Astrocyte of the spinal cord (primary cell): ENCODE measurements at places on chromosomes 4 and X.

DNA sequence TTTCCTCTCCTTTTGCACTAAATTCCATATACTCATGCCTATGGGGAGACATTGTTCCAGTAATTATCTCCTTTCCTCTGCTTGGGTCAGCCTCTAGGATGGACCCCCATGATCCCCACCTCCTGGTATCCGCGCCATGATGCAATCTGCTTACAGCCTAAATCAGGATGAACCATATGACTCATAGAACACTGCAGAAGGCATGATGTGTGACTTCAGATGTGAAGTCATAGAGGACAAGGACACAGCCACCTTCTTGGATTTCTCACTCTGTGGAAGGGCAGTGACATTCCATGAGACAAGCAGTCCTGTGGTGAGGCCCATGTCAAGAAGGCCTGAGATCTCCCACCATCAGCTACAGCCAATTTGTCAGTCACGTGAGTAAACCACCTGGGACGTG lies 9.0 kb upstream of the TMEM144 start:
- no peak for DNase-seq

GRCh38 chr4:137524725-137525369 lies 7.4 kb downstream of the PCDH18 start:
- peak; percentile 33 for DNase-seq

- DNase-seq: no peak
These were observed 65.5 kb downstream of the WFS1 start for GRCh38 chr4:6335040-6335590.

DNA sequence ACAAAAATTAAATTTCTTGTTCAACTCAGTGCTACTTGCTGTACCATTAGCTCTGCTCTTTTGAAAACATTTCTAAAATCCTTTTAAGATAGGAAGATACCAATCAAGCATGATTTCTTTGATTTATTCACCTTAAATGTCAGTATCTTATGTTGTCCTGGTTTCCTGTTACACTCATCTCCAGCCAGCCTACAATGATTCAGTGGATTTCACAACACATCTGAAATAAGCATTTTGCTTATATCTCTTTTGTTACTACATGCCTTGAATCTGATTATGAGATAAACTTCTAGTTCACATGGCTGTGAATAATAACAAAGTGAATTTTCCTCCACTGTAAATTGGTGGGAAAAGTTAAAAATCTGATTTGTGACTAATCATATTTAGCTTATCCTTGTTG lies 112.5 kb upstream of the BMP3 start:
- no peak for DNase-seq

GRCh38 chrX:145821898-145822571 lies 4.4 kb downstream of the SLITRK2 start:
- DNase-seq: no peak

DNA sequence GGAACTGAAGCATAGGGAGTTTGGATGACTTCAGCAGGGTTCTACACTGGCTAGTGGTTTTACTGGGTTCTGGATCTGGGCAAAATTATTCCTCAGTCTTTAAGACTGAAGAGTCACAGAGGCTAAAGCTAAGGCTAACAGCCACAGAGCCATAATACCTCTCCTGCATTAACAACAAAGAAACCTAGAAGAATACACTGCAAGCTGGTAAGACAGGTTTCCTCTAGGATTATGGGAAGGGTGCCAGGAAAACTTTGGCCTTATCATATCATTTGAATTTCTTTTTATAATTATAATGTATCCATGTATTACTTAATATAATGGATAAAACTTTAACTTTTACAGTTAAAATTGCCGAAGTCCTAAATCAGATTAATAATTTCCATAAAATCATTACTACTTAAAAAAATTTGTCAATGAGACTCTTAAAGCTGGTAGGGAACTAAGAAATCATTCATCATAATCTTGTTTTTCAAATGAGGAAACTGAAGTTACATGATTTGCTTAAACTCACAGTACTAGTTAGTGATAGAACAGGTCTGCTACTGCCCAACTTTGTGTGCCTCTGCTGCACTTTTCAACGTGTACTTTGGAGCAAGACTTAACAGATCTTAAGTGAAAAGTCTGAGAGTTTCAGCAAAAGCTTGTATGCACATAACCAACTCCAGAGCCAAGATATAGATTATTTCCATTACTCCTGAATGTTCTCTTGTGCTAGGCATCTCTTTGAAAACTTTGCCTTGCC lies 24.2 kb upstream of the PGRMC2 start:
- DNase-seq: no peak

GRCh38 chr4:157713342-157713741 lies 459.5 kb downstream of the GASK1B start:
- DNase-seq: no peak

GRCh38 chrX:27445438-27445837 lies 17.7 kb downstream of the PPP4R3C start:
- DNase-seq: no peak

DNA sequence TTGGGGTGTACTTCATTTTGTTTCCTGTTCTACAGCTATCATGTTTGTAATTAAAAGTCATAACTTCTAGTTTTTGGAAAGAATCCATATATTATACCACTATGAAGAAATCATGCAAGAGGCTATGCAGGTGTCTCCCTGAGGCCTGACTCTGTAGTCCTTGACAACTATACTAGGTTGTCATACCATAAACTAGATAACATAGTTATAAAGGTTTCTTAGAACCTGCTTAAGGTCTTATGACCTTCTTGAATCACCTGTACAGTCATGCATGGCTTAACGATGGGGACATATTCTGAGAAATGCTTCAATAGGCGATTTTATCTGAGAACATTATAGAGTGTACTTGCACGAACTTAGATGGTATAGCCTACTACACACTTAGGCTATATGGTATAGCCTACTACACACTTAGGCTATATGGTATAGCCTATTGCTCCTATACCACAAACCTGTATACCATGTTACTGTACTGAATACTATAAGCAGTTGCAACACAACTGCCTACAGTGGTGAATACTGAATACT lies 3.3 kb downstream of the PWWP3B start:
- DNase-seq: no peak

DNA sequence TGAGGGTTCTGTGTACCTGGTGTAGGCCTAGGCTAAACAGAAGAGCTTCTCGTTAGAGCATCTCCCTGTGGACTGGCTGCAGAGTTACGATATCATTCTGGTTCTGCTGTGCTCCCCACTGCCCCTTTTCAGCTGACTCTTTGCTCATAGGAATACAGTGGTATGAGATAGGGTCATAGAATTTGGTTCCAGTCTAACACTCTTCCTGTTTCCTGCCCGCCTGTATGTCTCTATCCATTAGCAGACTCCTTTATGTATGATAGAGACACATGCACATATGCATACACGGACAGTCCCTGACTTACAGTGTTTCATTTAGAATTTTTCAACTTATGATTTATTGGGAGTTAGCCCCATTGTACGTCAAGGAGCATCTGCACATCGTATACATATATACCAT lies 15.3 kb downstream of the RNF4 start:
- no peak for DNase-seq

DNA sequence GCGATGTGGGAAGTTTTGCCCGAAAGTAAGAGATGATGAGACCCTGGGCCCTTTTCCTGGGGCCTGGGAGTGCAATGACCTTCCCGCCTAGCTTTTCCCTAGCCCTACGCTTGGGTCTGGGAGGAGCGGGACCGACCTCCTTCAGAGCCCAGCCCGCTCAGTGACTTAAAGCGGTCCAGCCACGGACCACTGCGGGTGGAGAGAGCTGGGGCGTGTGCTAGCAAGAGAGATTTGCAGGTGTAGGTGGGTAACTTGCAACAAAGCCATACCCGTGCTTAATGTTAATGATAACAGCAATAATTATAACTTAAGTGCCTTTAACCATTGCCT lies 503 bp upstream of the PDE5A start:
- no peak for DNase-seq

DNA sequence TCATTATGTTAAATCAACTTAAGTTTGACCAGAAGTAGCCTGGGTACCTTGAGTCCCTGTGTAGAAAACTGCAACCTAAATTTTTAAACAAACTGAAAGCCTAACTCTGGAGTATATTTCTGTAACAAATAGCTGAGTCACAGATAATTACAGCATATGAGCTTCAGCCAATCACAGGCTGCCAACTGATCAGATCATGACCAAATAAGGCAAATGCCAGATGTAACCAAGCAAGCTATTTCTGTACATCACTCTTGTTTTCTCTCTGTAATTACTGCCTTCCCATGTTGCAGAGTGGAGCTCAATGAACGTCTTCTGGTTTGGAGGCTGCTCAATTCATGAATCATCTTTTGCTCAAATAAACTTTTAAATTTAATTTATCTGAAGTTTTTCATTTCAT lies 980.9 kb upstream of the DIAPH2 start:
- peak; percentile 15 for DNase-seq

DNA sequence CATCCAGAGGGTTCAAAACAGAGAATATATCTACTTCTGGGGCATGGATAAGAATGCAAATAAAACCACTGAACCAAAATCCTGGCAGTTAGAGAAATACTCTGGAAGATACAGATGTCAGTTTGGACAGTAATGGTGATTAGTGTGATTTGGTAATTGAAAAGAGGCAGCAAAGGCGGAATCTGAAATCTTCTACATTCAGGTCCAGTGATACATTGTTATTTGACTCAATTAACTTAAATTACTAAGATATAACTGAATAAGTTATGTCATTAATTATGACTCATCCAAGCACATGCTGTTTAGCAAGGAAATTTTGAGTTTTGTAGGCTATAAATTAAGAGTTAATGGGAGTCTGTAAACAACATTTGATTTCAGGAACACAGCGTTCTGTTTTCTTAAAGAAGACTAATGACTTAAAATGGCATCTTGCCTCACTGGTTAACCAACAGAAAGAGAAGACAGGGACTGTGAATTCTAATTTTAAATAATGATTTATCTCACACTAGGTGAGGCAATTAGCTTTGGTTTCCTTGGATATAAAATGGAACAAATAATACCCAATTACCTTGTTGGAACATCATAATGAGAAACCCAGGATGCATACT lies 937.1 kb downstream of the PDHA2 start:
- DNase-seq: no peak

DNA sequence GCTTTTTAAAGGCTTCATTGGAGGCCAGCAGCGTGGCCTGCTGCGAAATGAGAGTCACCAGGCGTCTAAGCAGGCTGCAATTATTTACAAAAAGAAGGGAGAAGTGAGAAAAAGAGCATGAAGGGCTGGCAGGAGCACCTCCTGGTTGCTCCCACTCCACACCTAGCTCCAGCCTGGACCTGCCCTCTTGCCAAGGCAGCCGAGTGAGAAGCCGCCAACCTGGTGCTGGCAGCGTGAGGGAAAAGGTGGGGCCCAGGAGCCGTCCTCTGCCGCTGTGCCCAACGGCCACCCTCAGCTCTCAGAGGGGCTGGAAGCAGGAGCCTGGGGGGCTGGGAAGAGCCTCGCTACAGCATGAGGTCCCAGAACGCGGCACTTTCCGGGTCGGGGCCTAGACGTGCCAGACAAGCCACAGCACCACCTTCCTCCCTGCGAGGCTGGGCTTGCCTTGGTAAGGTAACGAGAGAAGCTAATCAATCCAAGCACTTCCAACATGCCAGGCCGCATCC lies 16.3 kb downstream of the SLC6A8 start:
- no peak for DNase-seq

DNA sequence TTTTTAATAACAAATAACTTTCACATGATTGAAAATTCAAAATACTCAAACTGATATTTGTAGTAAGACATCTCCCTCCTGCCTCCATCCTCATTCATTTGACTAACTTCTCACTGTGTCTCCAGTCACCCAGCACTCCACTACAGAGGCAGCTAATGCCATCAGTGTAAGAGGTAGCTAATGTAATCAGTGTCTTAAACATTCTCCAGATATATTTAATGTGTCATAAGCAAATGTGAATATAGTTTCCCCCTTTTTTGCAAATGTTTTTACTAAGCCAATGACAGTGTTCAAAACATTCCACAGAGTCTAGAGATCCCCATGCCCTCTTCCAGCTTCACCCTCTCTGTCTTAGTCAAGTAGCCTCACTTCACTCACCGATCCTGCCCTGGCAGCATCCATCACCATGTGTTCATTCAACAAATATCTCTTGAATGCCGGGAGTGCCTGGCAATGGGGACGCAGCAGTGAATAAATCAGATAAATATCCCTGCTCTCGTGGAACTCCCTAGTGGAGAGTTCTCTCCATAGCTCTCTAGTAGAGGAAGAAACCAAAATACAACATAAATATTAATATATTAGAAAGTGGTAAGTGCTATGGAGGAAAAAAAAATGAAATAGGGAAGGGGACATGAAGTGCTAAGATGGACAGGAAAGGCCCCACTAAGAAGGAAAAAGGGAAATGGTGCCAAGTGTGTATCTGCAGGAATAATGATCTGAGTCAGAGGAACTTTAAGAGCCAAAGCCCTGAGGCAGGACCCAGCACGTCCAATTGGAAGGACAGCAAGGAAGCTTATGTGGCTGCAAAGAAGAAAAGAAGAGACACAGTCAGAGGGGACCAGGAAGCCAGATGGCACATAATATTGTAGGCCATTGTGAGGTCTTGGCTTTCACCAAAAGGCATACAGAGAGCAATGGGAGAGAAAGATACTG lies 18.7 kb downstream of the SCFD2 start:
- DNase-seq: peak; percentile 32
